NCI-H187 treated with DMSO at 0.1 percent for 48 hours (cell line): ENCODE measurements at places on chromosomes 13 and 19.

GRCh38 chr19:40702337-40703012 lies 12.0 kb upstream of the NUMBL start:
- DNase-seq, result no peak

GRCh38 chr13:102203718-102204117 lies 198.1 kb downstream of the FGF14 start:
- DNase-seq, result no peak

- no peak for DNase-seq
These were observed 35.8 kb downstream of the VSTM2B start for GRCh38 chr19:29561601-29562000.

DNA sequence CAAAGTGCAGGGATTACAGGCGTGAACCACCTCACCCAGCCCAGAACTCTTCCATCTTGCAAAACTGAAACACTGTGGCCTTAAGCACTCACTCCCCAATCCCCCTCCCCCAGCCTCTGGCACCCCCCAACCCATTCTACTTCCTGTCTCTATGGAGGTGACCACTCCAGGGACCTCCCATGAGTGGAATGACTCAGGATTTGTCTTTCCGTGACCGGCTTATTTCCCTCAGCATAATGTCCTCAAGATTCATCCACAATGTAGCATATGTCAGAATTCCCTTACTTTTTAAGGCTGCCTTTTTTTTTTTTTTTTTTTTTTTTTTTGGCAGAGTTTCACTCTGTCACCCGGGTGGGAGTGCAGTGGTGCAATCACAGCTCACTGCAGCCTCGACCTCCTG lies 3.6 kb upstream of the F2RL3 start:
- no peak for DNase-seq

DNA sequence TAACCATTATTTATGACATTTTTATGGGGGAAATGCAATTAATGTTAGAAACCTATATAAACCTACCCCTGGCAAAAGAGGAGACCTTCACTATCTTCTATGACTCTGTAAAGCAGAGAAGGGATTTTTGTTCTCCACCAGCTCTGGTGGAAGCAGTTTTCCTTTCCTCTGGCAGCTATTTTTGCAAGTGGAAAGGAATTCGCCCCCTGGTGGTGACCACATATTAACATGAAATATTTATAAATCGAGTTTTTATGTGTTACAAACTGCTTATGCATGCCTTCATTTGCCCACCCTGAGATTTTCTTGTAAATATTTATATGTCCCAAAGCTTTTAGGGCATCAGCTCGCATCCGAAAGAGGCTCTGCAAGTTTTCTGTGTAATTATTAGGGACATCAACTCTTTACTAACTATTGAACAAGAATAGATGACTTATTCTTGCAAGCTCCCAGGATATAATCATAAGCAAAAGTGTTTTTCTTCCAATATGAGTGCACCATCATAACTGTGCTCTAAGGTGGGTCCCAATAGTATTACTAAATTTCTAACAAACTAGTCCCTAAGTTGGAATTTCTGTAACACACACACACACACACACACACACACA lies 62.4 kb downstream of the SERTM1 start:
- DNase-seq, result peak; percentile 42

DNA sequence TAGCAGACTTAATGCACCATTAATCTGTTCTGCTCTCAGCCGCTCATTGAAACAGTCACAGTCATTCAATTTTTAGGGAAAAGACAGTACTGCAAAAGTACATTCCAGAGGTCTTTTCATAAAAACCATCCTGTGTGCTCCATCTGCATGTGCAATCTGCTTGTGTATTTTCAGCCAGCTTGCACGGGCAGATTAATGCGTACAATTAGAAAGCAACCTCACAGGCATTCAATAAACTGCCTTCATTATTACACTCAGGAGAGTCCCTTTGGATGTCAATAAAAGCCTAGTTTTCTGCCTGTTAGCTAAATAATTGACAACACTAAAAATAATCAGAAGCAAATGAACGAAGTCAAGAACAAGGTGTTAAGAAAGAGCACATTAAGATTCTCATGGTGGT lies 41.9 kb downstream of the EPSTI1 start:
- DNase-seq, result no peak

- DNase-seq, result no peak
These were observed 57.7 kb downstream of the ANKRD10 start for GRCh38 chr13:110856942-110857835.

GRCh38 chr19:46033401-46033800 lies 7.4 kb downstream of the IGFL4 start:
- DNase-seq, result no peak

- DNase-seq, result no peak
These were observed 1.3 kb downstream of the BICRA start for GRCh38 chr19:47609906-47610894.

- DNase-seq, result peak; percentile 30
These were observed 95.7 kb downstream of the STK24 start for GRCh38 chr13:98480915-98481877.

GRCh38 chr19:33325920-33326319 lies 23.6 kb upstream of the CEBPA start:
- DNase-seq, result no peak

- DNase-seq, result peak; percentile 96
These were observed at the start of gene YIF1B for GRCh38 chr19:38315657-38316476. TSS of gene YIF1B (minus strand) at chr19:38315947. CDS start at chr19:38315917, 30 bp downstream.

DNA sequence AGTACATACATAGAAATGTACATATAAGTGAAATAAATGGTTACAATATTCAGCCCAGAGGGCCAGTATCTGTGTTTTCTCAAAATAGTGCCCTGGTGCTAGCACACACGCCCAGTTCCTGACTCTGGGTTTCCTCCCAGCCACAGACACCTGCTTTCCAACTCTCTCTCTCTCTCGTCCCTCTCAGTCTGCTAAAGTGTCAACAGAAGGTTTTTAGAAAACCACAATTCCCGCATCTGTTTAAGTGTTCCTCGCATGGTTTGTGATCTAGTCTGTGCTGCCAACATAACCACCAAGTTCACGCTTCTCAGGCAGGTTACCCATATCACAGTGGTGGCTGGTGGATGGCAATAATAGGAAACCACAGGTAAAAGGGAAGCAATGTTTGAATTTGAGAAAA lies 17.8 kb upstream of the UPF3A start:
- DNase-seq, result peak; percentile 52

- DNase-seq, result peak; percentile 16
These were observed 59.1 kb downstream of the CEBPG start for GRCh38 chr19:33432446-33433170.

DNA sequence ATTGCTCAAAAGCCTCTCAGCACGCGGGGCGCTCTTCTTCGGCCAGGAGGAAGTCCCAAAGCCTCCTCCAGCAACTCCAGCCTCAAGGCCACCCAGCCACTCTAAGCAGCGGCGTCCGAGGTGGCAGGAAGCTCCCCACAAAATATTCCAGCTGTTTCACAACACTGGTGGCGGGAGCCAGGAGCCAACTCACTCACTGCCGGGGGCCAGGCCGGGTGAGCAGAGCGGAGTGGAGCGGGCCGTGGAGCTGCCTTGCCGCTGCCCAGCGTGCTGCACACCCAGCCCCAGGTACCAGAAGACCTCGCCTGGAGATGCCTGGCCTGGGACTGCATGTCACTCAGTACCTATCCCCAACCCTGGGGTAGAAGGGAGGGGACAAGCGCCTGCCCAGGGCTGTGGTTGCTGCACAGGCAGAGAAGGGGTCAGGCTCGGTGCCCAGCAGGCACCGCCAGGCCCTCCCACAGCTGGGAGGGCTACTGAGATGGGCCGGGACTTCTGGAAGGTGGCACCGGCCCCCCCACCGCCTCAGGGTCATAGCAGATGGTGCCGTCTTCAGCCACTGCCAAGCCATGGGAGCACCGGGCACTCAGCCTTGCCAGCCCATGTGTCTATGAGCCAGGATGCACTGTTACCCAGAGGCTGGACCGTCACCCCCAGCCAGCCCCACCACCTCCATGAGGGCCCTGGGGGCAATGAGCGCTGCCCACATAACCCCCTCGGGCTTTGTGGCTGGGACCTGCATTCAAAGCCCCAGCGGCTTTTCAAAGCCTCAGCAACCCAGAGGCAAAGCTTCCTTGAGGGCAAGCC lies 59.2 kb downstream of the MLLT1 start:
- DNase-seq, result no peak

GRCh38 chr19:45040059-45040771 lies 1.4 kb downstream of the CLASRP start:
- no peak for DNase-seq

DNA sequence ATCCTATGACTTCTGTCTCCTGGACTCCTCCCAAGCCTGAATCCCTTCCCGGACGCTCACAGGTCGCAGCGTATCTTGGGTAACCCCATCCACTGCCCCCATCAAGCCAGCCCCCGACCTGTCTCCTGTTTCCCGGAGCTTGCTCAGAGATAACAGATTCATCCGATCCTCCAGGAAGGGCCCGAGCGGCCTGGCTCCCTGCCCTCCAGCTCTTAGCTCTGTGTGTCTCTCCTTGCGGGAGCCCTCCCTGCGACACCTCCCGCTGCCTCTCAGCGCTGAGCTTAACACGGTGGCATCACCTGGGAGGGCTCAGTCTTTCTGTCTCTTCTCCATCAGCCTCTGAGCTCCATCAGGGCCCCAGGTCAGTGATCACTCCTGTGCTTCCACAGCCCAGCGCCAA lies 4.3 kb upstream of the TMEM255B start:
- DNase-seq, result no peak

DNA sequence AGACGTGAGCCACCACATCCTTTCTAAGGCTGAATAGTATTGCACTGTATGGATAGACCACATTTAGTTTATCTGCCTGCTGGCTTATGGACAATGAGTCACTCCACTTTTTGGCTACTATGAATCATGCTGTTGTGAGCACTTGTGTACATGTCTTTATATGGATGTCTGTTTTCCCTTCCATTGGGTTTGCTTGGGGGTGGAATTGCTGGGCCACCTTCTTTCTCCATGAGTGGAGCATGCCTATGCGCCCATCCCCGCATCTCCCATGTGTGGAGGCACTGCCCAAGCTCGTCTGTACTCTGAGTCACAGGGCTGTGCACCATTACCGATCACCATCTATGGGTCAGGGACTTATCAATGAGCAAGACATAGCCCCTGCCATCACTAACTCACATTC lies 127.2 kb upstream of the GJB6 start:
- no peak for DNase-seq

- DNase-seq, result peak; percentile 68
These were observed 36.2 kb upstream of the GARRE1 start for GRCh38 chr19:34217952-34218817.

DNA sequence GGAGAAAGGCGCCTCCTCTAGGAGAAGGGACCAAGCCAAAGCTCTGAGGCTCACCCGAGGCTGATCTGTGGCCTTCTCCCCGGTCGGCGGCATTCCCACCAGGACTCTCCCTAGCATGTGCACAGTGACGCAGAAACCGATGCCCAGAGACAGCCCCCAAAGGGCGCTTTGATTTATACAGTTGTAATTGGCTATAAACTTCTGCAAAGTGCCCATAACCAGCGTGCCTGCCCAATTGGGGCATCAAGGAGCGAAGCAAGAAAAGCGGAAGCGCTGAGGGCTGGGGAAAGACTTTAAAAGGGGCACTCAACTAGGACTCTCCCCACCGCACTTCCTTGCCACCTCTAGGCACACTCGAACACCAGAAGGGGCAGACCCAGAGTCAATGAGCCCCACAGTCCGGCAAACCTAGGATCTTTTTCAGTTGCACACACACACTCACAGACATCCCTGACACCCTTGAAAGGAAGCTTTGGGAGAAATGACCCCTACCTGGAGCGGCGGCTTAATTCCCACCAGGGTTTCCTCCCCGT lies 1.8 kb downstream of the CDX2 start:
- no peak for DNase-seq

DNA sequence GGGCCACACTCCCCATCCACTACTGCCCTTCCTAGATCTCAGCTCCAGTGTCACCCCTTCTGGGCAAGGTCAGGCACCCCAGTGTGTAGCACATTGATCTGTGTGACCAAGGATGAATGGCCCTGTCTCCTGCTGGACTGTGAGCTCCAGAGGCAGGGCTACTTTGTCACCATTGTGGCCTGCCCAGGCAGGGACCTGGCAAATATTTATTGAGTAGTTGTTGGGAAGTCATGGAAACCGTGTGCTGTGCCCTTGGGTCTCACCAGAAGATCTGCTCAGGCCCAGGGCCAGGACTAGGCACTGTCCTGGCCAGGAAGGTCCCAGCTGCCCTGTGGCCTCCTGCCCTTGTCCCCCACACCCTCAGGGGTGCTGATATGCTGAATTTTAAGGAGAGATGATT lies 10.5 kb downstream of the NACC1 start:
- no peak for DNase-seq

- no peak for DNase-seq
These were observed 883 bp downstream of the ZNF441 start for GRCh38 chr19:11767633-11768133.

- DNase-seq, result no peak
These were observed 1069.5 kb downstream of the DIAPH3 start for GRCh38 chr13:59094181-59094580.

DNA sequence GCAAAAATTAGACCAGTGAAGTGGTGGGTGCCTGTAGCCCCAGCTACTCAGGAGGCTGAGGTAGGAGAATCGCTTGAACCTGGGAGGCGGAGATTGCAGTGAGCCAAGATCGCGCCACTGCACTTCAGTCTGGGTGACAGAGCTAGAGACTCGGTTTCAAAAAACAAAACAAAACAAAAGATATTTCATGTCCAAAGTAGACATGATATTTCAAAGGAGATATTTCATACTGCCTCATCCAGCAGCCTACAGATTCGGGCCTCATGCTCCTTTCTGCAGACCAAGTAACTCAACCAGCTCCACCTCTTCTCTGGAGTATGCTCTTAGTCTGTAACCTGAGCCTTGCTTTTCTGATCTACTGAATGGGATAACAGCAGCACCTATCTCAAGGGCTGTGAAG lies 15.0 kb downstream of the ZC3H4 start:
- peak; percentile 76 for DNase-seq

DNA sequence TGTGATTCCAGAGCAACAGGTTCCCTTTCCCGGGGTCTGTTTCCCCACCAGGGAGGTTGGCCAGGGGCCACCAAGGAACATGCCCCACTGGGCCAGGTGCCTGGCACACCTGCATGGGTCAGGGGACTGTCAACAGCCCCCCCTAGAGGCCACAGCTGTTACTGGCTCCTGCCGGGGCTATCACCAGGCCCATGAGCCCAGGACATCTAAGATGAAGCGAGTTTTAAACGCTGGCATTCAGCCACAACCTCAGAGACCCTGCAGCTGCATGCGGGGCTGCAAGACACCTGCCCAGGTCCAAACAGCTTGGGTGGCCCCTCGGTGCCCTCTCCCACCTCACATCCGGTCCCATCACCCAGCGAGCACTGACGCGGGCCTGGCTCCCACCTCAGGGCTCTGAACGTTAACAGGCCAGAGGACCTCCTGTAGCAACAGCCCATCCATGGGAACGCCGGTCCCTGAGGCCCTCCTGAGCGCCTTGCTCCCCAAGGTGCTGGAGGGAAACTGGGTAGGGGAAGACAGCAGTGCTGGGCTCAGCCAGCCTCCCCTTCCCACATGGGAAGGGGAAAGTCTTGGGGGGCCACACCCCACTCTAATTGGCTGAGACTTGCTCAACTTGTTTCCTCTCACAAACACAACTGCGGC lies 12.0 kb downstream of the KHSRP start:
- no peak for DNase-seq

- DNase-seq, result no peak
These were observed 102.3 kb upstream of the POSTN start for GRCh38 chr13:37700887-37701286.
